ENCODE measurements at places on chromosomes 1 and 21.

GRCh38 chr21:14753466-14754258 is 207.5 kb upstream of the SAMSN1 start:
- no peak for DNase-seq

- DNase-seq, result peak; percentile 10
Measured at GRCh38 chr1:21818656-21819055, 6.6 kb downstream of the LDLRAD2 start.

DNA sequence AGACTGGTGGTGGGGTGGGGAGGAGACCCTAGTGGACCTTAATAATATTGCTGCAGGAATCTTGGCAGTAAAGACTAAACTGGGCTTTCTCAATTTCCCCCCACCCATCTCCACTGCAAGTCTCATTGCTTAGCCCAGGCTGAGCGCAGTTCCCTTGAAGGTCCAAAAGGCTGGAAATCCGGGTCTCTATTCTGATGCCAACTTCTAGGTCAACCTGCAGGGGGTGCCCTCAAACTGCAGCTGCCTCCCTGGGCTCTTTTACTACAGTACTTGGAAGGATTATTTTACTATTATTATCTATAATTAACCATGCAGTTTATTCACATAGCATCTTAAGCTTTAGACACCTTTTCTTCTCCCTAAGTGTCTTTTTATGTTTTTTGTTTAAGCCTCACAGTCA is 85.4 kb upstream of the WARS2 start:
- no peak for DNase-seq

DNA sequence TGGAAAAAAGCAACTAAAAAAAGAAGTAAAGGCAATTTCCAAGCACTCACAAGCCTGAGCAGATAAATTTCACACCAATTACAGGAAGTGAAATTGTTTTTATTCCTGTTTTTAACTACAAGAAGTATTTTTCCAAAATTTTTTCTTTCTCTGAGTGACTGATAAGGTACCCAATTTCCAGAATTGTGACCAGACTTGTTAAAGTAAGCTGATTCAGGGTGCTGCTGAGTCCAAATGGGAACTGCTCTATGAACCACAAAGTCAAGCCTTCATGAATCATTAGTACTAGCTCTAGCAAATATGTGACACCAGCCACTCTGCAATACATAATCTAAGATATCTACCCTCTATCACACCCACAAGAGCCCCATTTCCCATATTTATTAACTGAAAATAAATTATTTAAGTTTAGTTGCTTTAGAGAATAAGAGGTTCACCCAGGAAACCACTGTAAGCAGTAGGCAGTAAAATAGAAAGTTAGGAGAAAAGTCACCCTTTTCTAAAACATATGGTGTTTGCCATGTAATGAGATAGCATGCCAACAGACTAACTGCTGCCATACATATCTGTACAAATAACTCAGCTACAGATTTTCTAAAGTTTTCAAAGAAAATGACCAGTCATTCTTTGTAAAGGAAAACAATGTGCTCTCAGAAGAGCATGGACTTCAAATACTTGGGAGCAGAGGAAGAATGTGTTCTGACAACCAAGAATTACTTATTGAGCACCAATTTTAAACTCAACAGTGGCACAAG is 43.1 kb upstream of the TNFSF18 start:
- no peak for DNase-seq

DNA sequence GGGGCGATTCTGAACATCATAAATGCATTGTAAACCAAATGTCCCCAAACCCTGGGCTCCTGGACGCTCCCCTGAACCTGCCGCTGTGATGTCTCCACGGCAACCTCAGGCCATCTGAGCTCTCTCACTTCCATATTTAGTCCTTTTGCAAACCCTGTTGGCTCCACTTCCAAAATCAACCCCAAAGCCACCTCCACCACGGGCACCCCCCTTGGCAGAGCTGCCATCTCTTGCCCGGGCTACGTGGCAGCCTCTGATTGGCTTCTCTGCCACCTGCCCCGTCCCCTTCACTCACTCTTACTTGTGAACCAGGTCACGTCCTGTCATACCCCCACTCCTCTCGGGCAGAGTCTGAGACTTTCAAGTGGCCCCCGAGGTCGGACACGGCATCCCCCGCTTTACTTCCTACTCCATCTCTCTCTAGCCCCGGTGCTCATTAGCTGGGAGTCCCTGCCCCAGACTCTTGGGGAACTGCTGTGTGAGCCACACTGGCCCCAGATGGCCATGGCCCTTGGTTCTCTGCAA is 15.8 kb downstream of the PRXL2B start:
- no peak for DNase-seq

DNA sequence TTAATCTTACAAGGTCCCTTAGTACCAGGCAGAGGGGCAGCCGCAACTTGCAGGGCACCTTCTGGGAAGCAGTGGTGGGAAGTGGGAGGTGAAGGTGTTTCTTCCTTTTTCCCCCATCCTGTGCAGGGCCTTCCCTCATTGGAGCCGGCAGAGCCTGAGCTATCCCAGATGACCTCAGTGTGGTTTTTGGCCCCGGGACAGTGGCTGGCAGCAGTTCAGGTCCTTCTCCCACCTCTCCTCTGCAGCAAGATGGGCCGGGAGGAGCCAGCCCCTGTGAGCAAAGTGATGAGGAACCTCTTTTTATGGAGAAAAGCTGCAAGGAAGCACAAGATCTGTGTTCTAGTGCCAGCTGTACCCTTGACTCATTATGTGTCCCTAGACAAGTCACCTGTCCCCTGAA is 6.8 kb downstream of the PFKFB2 start:
- no peak for DNase-seq

- DNase-seq, result no peak
Measured at GRCh38 chr1:31592132-31592531, 15.8 kb downstream of the TINAGL1 start.

GRCh38 chr1:154741327-154741726 is 128.8 kb downstream of the KCNN3 start:
- no peak for DNase-seq

DNA sequence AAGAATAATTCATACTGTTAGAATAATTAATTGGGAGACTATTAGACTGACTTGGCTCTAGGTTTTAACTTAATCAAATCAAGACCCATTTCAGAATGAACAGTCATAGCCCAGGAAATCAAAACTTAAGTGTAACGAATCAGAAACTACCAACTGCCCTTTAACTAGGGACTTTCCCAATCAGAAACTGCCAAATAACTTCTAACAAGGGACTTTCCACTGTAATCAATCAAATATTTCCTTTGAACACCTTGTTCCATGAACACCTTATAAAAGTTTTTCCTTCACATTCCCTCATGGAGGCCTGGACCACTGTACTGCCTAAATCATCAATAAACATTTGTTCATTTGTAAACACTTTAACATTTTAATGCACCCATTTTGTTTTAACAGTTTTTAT is 1054.7 kb upstream of the TMPRSS15 start:
- no peak for DNase-seq

DNA sequence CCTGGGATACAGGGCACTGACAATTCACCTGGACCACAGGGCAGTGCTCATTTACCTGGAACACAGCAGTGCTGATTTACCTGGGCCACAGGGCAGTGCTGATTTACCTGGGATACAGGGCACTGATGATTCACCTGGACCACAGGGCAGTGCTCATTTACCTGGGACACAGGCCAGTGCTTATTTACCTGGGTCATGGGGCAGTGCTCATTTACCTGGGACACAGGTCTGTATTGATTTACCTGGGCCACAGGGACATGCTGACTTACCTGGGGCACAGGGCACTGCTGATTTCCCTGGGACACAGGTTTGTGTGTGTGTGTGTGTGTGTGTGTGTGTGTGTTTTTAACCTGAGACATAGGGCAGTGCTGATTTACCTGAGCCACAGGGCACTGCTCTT is 261.7 kb downstream of the MATN1 start:
- DNase-seq, result no peak

DNA sequence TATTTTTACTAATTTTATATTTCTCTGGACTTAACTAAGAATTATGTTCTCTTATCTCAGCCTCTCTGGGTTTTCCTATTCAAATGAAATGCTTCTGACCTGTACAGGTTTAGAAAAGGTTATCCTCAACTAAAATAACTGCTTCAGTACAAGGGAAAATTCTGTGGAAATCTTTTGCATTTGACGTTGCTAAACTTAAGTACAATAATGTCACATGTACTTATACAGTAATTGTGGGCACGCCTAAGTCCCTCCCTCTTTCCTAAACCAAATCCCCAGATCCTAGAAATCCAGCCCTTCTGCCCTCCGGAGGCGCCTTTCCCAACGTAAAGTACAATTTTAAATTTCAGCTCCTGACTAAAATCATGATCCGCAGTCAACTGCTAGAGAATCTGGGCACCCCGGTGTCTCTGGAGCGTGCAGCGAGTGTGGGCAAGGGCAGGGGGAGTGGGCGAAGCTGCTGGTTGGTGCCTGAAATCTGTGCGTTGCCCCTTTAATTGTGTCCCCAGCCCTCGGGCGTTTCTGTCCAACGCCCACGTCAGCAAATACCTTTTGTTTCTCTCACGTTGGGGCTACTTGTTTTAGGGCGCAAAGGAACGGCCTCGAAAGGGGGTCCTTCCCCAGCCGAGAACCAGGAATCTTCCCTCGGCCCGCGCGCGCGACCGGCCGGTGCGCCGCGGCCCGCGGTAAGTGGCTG is at the start of gene ZBTB8A:
Gene ZBTB8A (plus strand): TSS at position 541 of the 697 bp plus-strand sequence. CDS start 53,505 bp downstream, outside the sequence.
- DNase-seq, result no peak

DNA sequence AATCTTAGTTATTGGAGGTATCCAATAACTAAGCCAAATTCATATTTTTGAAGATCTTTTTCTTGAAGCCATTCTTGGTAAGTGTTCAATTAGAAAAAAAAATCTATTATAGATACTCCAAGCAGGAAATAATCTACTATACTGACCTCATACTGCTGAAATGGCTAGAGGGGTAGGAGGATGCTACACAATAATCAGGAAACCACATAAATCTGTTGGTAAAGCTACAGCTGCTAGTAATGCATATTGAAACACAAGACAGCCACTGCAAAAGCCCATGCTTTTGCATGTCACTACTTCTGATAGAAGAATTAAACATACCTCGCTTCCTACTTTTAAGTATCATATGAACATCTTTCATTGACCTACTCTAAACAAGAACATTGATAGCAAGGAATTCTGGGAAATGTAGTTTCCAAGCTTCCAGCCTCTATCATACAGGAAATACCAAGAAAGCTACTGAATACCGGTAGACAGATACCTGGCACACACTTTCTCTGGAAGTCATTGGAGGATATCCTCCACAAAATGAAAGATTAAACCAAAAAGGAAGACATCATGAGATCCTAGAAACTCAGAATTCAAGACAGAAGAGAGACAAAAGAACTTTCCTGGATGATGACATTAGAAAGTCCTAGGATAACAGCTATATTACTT is 103.0 kb upstream of the VAV3 start:
- DNase-seq, result no peak

GRCh38 chr1:115320377-115320776 is 17.7 kb downstream of the NGF start:
- no peak for DNase-seq

GRCh38 chr1:222931023-222931422 is 116.2 kb downstream of the DISP1 start:
- no peak for DNase-seq

DNA sequence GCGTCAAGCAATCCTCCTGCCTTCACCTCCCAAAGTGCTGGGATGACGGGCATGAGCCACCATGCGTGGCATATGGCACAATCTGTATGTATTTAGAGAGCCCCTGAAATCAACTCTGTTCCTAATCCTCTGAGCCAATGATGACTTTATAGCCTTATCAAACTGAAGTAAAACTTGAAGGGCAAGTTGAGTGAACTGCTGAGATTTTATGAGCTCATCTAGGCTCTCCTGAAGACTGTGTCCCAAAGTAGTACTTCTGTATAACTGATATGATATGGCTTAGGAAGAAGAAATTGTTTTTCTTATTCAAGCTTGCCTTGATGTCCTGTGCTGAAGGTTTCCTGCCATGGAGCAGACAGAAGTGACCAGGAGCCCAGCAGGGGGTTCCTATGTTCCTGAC is 23.7 kb upstream of the NKAIN1 start:
- no peak for DNase-seq

- DNase-seq, result no peak
Measured at GRCh38 chr1:33151116-33151515, 30.7 kb downstream of the TRIM62 start.

- no peak for DNase-seq
Measured at GRCh38 chr1:7257225-7257624, 472.0 kb downstream of the CAMTA1 start.

DNA sequence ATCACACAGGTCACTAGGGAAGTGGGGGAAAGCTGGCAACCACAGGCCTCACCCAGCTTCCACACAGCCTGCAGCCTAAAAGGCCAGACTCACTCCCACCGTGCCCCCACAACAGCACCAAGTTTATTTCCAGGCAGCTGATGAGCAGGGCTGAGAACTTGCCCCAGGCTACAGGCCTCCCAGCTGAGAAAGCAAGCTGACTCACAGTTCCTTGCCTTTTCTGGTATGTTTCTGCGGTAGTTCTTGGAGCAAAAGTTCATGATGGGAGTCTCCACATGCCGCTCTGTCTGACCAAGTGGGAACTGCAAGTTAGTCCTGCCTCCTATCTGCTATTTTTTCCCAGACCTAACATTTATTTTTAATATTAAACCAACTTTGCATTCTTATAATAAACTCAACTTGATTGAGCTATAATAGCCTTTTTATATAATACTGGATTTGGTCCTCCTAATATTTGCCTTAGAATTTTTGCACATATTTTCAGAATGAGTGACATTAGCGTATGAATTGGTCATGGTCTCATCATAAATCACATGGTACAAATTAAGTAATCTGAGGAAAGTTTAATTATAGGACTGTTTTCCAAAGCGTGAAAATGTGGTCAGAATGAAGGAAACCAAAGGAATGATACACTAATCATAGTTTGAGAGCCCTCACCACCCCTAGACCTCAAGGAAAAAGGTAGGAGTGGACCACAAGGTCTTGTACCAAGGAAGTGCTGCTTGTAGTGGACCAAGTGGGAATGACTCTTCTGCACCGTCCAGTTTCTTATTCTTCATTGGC is 30.7 kb downstream of the RPAP2 start:
- DNase-seq, result no peak

- DNase-seq, result no peak
Measured at GRCh38 chr1:11196945-11197344, 7.8 kb downstream of the ANGPTL7 start.

- DNase-seq, result no peak
Measured at GRCh38 chr1:89616844-89617627, 15.9 kb upstream of the LRRC8C start.

DNA sequence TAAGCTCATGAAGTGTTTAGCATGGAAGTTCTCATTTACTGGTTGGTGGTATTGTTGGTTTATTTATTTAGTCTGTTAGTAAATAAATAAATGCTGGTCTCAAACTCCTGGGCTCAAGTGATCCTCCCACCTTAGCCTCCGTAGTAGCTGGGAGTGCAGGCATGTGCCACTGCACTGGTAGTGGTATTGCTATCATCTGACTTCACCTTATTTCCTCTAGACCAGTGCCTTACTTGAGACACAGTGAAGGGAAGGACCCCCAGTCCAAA is 1.4 kb upstream of the SLC2A1 start:
- no peak for DNase-seq

- DNase-seq, result no peak
Measured at GRCh38 chr1:15507278-15507677, 16.7 kb downstream of the CASP9 start.

DNA sequence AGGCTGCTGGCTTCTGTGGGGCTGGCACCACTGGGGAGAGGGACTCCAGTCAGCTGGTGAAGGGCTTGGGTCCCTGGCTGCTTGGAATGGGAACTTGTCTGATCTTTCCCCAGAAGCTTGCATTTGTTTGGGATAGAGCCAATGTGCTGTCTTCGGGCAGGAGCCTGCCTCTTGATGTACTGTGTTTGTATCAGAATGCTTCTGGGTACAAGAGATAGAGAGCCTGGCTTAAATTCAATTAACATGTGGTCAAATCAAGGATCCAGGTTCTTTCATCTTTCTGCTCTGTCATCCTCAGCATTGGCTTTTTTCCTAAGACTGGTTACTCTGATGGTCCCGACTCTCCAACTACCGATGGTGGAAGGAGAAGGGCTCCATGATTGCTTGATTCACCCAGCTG is 16.0 kb upstream of the PROK1 start:
- no peak for DNase-seq
